ENCODE measurements at places on chromosomes 3 and 15.
A peak's percentile ranks its signal among the peaks of the same experiment; 100 is the strongest.

DNA sequence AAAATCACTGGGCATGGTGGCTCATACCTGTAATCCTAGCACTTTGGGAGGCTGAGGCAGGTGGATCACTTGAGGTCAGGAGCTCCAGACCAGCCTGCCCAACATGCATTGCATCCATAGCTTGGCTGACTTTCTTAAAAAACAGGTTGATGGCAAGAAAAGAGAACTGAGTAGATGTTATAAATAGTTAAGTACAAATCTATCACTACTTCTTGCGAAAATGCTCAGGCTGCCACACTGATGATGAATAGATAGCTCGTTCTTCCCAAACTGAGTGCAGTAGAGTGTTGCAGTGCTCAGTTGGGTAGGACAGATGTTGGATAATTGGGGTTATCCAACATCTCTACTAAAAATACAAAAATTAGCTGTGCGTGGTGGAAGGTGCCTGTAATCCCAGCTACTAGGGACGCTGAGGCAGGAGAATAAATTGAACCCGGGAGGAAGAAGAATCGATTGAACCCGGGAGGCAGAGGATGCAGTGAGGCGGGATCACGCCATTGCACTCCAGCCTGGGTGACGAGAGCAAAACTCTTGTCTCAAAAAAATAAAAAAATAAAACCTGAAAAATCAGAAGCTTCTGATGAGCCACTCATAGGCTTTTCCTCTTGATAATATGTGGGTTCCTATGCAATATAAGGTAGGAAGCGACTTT lies 1.2 kb downstream of the BTLA start:
- DNase-seq, result no peak

DNA sequence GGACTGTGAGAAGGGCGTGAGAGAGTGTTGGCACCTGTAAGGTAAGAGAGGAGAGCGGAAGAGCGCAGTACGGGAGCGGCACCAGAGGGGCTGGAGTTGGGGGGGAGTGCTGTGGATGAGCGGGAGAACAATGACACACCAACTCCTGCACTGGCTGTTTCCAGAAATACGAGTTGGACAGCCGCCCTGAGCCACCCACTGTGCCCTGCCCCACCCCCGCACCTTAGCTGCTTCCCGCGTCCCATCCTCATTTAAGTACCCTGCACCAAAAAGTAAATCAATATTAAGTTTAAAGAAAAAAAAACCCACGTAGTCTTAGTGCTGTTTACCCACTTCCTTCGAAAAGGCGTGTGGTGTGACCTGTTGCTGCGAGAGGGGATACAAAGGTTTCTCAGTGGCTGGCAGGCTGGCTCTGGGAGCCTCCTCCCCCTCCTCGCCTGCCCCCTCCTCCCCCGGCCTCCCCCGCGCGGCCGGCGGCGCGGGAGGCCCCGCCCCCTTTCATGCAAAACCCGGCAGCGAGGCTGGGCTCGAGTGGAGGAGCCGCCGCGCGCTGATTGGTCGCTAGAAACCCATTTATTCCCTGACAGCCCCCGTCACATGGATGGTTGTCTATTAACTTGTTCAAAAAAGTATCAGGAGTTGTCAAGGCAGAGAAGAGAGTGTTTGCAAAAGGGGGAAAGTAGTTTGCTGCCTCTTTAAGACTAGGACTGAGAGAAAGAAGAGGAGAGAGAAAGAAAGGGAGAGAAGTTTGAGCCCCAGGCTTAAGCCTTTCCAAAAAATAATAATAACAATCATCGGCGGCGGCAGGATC lies at the start of gene SOX2:
TSS of gene SOX2 (plus strand) at position 601 of the 811 bp plus-strand sequence. CDS start 436 bp downstream, outside the sequence.
- DNase-seq, result peak; percentile 75

DNA sequence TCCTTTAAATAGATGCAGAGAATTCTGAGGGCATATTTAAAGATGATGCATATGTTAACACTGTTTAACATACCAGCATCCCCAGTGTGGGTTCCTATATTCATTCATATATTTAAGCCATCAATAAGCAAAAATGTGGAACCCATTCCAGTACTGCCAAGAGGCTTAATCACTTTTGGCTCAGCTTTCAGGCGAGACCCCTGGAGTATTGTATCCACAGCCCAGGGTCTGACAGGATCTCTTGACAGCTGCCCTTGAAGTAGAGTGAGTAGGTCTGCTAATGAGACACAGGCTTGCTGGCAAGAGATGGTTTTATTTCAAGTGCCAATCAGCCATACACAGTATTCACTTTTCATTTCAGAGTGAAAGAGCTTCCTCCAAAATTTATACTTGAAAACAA lies 367.3 kb downstream of the OCA2 start:
- no peak for DNase-seq

DNA sequence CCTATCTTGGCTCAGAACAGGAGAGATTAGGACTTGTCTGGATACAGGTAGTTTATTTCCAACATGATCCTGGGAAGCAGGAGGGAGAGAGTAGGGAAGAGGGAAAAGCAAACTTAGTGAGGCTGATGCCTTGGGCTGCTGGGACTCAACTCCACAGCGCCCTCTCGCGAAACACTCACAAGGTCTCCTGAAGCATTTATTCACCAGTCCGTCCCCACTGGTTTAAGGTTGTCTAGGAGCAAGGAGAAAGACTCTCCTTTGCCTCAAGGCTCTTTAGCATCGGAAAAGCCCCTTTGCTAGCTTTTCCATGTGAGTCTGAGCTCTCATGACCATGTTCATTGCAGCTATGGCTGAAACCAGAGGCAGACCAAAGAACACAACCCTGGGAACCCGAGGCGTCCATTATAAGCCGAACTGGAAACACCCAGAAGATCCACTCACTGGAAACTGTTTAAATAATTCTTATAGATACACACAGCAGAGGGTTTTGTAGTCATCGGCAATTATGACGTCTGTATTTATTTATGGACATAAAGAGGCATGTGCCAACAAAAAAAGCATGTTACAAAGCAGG lies 244.5 kb downstream of the CD47 start:
- DNase-seq, result peak; percentile 67

GRCh38 chr3:128062033-128062745 lies 10.0 kb downstream of the SEC61A1 start:
- no peak for DNase-seq

DNA sequence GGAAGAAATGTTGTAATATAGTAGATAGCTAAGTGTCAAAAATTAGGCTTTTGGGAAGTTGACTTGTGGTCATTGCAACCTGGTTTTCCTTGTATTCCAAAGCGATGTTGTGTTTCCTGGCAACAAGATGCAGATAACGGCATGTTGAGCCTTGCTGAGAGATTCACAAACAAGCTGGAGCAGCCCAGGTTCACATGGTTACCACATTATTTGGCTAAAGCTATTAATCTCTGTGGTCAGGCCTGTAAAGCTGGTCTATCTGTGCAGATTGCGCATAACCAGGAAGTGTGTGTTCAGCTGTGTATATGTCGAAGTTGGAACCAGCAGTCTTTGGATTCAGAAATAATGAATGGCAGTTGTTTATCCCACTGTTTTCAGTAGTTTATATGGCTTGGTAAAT lies 6.6 kb downstream of the TIPARP start:
- DNase-seq, result peak; percentile 99

DNA sequence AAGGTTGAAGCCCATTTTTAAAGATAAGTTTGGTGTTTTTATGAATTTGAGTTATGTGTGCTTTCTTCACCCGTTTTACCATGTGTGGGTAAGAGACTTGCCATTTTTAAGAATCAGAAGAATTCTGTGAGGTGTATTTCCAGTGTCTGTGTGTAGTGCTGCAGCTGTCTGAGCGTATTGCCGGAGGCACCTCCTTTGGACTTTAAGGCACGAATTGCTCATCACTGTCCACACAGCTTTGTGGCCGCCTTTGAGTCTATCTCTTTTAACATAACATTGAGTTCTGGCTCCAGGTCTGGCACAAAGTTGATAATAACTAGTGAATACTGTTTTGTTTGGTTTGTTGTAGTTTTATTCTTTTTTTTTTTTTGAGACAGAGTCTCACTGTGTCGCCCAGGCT lies 25.8 kb downstream of the SCG5 start:
- no peak for DNase-seq

DNA sequence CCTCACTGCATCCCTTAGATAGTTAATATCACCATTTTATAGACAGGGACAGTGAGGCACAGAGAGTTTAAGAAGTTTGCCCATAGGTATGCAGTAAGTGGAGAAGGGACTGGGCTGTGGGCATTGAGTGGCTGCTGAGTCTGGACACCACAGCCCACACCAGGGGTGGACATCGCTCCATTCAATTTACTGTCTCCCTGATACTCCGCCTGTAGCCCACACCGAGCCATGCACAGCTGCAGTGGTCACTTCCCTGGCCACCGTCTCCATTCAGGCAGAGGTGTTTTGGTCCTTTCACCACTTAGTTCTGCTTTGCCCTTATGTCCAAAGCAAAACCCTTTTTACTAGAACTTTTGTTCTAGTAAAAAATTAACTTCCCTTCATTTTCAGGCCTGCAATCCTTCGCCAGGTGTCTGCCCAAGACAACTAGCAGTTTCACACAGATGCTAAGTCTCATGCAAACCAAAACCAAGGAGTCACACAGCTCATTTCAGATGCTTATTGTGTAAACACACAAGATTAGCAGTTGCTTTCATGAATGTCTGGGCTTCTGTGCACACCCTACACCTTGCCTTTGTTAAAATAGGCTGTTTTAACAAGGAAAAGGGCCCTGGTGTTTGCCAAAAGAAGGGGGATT lies 30.1 kb downstream of the ZNF35 start:
- DNase-seq, result no peak

- no peak for DNase-seq
These were observed 36.9 kb downstream of the ITPR1 start for GRCh38 chr3:4529876-4530588.

DNA sequence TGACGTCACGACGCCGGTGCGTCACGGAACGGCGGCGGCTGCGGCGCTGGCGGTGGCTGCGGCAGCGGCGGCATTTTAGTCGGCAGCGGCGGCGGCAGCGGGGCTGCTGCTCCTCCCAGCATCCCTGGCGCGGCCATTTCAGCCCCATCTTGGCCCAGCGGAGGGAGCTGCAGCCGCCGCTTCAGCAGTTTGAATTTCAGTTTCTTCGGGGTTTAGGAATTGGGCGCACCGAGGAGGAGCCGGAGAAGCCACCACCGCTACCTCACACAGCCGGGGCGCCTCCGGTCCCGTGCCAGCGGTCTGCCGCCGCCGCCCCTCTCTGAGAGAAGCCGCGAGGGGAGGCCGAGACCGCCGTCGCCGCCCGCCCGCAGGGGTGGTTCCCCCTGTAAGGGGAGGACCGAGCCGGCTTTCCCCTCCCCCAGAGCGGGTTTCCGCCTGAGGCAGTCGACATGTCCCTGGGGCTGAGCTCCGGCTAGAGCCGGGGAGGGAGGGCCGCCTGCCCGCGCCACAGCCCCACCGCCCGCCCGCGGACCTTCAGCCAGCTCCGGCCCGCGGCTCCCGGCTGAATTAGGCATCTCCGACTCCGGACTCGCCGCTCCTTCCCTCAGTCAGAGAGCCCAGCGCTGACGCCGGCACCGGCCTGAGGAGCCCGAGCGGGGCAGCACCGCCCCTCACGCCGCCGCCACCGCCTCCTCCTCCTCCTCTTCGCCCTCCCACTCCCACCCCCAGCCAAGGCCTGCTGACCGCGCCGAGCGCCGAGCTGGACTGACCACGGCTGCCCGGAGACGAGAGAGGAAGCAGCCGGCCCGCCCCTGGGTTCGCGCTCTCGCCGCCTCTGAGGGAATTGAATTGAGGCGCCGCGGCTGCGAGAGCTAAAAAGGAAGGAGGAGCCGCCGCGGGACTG lies at the start of gene TSC22D2:
TSS of gene TSC22D2 (plus strand) at position 78 of the 904 bp plus-strand sequence. CDS start 1,053 bp downstream, outside the sequence.
- DNase-seq, result peak; percentile 94

DNA sequence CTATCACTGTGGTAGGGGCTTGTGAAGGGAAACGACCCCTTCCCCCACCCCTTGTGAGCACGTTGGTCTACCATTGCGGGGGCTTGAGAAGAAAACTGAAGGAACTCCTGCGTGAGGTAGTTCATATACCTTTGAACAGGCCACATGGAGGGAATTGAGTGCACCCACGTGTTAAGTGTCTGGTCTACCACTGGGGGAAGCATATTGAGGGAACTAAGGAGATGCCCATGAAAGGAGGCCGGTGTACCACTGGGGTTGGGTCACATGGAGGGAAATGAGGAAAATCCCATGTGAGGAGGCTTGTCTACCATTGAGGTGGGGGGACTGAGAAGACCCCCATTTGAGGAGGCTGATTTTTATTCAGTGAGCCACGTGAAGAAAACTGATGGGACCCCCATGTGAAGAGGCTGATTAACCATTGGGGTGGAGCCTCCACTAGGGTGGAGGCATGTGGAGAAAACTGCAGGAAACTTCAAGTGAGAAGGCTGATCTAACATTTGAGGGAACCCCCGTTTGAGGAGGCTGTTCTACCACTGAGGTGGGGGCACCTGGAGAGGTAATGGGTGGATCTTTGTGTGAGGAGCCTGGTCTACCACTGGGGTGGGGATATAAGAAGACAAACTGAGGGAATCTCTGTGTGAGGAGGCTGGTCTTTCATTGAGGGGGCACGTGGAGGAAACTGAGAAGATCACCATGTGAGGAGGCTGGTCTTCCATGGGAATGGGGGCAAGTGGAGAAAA lies 163.2 kb downstream of the FBLN2 start:
- no peak for DNase-seq

DNA sequence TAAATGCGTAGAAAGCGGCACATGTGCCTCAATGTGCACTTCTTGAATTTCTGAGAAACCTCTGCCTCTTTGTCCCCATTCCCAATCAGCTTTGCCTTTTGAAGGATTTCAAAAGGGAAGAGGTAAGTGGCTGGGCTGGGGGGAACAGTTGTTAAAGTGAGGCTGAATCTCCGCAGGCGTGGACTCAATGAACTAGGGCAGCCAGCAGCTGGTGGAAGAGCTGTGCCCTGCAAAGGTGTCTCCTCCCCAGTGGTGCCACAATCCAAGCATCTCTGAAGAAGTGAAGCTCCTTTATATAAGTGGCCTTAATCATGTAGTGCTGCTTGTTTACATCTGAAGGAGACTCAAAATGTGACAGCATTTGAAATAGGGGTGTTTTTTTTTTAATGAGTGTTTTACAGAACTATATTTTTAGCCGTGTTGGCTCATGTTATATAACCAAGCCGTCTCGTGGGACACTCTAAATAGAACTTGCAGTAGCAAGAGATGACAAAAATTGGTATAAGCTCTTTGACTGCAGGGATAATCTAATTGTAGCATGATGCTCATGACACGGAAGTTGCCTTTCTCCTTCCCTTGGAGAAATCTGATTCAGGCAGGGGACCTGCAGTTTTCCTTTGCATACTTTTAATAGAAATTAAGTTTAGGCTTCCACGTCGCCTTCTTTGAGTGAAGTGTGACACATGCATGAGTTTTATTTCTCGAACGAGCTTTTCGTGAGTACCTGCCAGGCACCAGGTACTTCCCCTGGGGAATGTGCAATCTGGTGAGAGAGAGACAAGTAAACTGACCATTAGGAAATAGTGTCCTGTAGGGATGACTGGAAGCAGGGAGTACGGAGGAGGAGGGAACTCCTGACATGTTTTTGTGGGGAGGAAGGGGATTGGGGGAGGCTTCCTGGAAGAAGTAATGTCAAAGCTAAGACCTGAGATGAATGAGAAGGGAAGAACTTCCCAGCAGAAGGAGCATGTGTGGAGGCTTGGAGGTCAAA lies 179.7 kb upstream of the BHLHE40 start:
- no peak for DNase-seq

GRCh38 chr3:172658344-172659245 lies 52.3 kb downstream of the NCEH1 start:
- DNase-seq, result peak; percentile 100
